ENCODE measurements at places on chromosomes 5 and 9.

DNA sequence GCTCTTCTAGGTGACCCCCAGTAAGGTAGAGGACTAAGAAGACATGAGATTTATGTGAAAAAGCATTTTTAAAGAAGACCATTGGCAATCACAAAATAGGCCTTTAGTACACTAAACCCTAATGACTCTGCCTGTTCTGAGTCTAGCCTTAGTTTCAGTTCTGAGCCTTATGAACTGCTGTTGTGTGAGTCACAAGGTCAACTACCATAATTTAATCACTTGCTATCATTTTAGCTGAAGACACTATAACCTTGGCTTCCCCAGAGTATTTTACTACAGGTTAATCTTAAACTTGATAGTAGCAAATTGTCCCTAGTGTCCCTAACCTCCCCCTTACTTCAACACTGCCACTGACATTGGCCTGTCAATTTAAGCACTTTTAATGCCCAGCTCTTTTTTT lies 34.4 kb downstream of the APC start:
- DNase-seq = no peak

DNA sequence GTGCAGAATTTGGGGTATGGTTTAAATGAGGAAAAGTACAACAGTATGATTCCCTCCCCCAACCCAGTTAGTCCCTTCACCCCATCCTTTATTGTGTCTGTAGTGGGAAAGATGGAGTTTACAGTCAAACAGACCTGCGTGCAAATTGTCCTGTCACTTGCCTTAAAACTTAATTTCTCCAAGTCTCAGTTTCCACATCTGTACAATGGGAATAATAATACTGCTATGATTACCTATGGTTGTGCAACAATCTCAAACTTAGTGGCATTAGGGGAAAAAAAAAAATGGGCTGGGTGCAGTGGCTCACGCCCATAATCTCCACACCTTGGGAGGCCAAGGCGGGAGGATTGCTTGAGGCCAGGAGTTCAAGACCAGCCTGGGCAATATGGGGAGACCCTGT lies 35.8 kb upstream of the CTNNA1 start:
- no peak for DNase-seq

GRCh38 chr9:137150617-137151457 lies 11.9 kb downstream of the GRIN1 start:
- no peak for DNase-seq

- DNase-seq = no peak
Observed at GRCh38 chr9:84466580-84467285, 126.2 kb upstream of the SLC28A3 start.

- no peak for DNase-seq
Observed at GRCh38 chr5:174596429-174596828, 128.0 kb upstream of the MSX2 start.

GRCh38 chr9:4862506-4863250 lies 69.9 kb downstream of the RCL1 start:
- DNase-seq = no peak

DNA sequence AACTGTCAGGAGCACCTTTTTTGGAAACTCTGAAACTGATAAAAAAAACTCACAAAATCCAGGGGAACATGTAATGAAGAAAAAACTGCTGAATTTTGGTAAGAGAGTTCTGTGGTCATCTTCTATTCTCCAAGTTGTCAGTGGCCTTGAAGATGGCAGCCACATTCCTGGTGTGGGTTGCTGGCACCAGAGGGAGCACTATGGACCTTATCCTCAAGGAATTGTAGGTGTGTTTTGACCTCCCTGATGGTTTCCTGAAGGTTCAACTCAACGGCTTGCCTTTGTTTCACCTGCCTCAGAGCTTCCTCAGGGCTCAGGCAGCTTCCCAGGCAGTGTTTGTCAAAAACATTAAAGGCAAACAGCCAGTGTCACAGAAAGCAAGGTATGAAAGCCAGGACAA lies 2.2 kb upstream of the SLC38A9 start:
- no peak for DNase-seq

GRCh38 chr5:154570572-154571324 lies 92.7 kb upstream of the HAND1 start:
- no peak for DNase-seq

- DNase-seq = no peak
Observed at GRCh38 chr9:16312962-16313546, 557.4 kb downstream of the BNC2 start.

GRCh38 chr5:7419367-7419766 lies 23.4 kb downstream of the ADCY2 start:
- DNase-seq = no peak

- no peak for DNase-seq
Observed at GRCh38 chr5:79963261-79964061, 27.6 kb downstream of the MTX3 start.

GRCh38 chr5:155475318-155475717 lies 461.8 kb downstream of the KIF4B start:
- no peak for DNase-seq

DNA sequence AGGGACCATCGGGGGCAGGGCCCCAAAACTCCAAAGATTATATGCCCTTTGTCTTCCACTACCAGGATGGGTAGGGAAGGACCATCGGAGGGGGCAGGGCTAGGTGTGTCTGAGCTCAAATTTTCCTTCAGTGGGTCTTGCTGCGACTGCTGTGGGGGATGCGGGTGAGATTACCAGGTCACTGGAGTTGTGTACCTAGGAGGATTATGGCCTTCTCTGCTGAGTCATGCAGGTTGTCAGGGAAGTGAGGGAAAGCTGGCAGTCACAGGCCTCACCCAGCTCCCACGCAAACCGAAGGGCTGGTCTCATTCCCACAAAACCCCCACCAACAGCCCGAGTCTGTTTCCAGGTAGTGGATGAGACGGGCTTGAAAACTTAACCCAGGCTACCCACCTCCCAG lies 489.4 kb downstream of the ZNF608 start:
- no peak for DNase-seq

DNA sequence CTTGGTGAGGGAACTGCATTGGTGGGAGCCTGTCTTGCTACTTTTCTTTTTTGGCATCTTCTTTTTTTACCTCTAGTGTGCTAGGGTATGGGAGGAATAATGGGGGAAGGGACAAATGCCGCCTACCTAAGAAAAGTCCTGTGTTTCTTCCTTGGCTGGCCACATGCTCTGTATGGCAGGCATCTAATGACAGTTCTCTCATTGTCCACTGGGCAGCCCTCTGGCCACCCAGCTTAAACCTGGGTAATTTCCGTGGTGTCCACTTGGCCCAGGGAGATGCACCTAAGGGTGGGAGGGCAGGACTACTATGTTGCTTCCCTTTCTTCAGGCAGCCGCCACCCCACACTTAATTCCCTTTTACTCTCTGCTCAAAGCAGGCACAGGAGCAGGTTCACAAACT lies 173.1 kb downstream of the YTHDC2 start:
- DNase-seq = no peak

DNA sequence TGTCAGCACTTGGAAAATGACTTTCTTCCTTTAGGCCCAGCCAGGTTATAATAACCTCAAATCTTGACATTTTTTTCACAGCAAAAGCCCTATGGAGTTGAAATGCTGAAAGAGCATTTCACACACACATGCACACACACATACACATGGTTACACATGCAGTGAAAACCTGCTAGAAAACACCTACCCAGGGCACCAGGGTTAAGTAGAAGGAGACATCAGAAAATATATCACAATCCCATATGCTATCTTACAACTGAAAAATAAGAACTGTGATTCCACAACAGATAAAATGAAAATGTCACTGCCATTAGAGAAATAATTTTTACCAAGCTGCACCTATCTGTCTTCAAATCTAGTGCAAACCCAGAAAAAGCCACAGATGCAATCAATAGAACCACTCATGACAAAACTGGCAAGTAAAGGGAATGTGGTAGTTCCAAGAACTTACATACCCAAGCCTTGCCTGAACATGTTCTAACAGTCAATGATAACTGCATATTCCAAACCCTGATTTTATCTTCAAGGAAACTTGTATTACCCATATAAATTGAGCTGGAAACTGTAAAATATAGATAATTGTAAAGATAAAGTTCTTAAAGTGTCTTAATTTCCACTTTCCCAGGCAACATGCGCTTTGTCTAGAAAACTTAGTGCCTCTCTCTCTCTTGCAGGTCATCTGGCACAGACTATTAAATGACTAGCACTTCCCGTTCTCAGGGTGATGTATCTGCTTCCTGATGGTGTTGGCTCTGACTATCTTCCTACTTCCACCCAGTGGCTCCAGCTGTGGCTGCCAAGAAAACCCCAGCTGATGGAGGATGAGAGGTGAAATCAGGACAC lies 250.2 kb upstream of the PTGER4 start:
- DNase-seq = no peak

DNA sequence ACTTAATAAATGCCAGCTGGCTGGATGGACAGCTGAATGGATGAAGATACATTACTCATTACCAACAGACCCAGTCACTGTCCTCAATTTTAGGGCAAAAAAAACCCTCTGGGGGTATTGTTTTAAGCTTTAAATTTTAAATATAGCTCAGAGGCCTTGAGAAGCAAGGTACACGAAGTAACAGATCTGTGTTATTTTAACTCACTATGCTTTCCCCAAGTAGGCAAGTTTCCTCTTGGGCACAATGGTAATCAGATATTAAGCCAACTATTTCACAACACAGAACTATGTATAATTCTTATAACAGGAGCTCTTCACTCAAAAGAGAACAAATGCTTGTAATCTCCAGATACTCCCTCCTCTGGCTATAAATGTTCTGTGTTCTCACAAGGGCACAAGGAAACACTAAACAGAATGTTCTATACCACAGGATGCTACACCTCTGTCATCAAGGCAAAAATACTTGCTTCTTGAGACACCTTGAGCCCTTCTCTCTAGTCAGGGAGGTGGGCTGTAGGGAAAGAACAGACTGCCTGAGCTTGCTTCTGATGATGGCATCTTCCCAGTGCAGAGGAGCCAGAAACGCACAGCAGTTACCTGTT lies 443.8 kb downstream of the SPOCK1 start:
- no peak for DNase-seq

- peak; percentile 73 for DNase-seq
Observed at GRCh38 chr5:115816226-115817081, at the start of gene CDO1. CDO1 (minus strand) TSS chr5:115816659; CDS start chr5:115816397, 262 bp downstream.

Measured in heart left ventricle (tissue), 16 donors.